ENCODE measurements at places on chromosomes 1 and 21.

GRCh38 chr21:38741950-38742256, 63.8 kb upstream of the ETS2 start:
- DNase-seq: no peak

DNA sequence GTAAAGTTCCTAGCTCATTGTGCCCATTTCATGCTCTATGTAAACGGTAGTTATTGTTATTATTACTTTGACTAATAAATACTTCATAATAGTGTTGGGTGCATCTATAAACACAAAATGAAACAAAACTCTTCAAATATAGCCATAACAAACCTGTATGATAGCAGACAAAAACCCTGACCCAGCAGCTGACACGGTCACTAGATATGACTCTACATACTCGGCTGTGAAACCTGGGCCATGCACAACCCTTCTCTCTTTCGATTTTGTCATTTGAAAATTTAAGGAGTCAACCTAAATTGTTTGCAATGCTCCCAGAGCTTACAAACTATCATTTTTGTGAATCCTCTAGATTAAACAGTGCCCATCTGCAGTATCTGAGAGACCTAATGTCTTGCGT, 8.0 kb upstream of the RGS13 start:
- no peak for DNase-seq

- peak; percentile 28 for DNase-seq
Measured at GRCh38 chr1:53754484-53755312, 15.7 kb upstream of the GLIS1 start.

- no peak for DNase-seq
Measured at GRCh38 chr1:164363980-164364379, 195.0 kb upstream of the PBX1 start.

DNA sequence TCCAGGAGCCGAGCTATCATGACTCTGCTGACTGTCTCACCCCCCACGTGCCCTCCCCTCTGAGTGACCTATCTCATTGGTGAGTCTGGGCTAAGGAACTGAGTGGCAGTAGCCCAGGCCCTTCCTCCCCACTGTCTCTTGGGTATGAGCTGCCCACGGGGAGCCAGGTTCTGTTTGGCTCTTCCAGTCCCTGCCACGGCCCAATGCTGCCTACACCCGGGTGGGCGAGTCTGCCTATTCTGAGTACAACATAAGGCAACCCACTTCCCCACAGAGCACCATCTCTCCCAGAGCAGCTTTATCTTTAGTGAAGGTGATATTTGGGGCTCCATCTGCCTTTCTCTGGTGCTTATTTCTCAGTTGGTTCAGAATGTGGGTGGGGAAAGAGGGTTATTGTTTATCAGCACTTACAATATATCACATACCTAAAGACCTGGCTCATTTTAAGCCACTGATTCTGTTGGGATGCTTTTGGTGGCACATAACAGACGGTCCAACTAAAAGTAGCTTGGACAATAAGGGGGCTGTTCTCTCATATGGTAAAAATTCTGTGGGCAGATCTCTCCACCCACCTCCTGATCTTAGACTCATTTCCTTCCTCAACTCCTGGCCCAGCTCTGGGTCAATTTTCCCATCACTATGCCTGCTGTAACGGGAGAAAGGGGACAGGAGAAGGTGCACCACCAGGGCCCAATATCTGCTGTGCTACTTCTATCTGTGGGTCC, 27.7 kb upstream of the VWA5B1 start:
- DNase-seq: no peak

DNA sequence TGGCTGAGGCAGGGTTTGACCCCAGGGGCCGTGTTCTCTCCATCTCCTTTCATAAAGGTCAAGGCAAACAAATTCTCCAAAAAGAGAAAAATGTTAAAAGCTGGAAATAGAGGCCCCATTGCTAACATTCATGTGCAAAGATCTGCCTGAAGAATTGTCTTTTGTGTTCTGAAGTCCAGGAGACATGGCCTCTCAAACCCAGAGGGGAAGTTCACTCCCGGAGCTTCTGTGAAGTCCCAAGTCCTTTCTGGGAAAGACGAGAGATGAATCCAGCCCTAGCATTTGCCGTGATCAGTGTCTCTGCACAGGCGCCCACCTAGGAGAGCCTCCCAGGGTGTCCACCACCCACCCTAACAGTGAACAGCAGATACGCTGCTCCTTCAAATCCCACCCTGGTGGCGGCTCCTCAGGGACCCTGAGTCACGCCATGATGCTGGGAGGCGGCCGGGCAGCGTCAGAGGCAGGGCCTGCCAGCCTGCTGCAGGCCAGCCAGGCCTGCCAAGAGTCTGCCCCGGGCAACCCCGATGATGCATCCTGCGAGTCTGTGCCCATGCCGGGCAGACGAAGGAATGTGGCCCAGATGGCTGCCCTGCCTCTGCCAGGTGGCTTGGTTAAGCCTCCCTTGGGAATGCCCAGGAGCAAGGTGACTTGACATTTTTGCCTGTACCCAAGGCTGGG, 5.2 kb upstream of the C2CD2 start:
- no peak for DNase-seq

GRCh38 chr1:24198766-24199165, 11.7 kb upstream of the IFNLR1 start:
- DNase-seq: no peak

- no peak for DNase-seq
Measured at GRCh38 chr1:6867729-6868659, 82.7 kb downstream of the CAMTA1 start.

- no peak for DNase-seq
Measured at GRCh38 chr1:208188607-208189006, 55.6 kb downstream of the PLXNA2 start.

- no peak for DNase-seq
Measured at GRCh38 chr1:67479146-67479891, 49.1 kb upstream of the SERBP1 start.

DNA sequence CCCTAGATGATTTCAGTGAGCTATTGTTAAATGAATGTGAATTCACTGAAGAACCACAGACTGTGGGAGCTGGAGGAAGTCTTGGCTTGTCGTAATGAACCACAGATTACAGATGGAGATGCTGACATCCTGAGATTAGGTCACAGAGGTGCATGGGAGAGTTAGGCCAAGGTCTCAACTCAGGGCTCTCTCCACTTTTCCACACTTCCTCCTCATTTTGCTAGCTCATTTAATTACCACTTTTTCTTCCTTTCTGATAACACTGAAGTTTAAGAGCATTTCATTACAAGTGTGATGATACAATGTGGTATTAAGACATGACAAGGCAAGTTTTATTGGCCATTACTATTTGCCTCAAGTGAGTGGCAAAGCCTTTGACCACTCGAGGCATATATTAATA, 30.8 kb downstream of the ST6GALNAC3 start:
- no peak for DNase-seq

GRCh38 chr1:109721971-109722370, 9.9 kb downstream of the GSTM5 start:
- DNase-seq: no peak
